ENCODE measurements at places on chromosomes 7 and 10.

DNA sequence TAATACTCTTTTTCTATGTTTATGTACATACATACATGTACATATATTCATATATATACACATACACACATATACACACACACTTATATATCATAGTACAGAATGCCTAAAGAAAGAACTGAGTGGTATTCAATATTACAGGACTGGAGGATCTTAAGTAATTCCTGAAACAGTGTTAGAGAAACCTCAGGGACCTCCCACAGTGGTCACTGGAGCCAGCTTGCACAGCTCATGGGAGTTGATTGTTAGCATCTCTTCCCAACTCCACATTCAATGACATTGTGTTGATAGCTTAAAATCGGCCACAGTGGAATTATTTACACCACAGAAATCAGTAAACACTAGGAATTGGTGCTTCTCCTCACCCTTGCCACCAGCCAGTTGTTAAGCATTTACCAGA, 6.0 kb downstream of the LRRC17 start:
- no peak for DNase-seq

- no peak for DNase-seq
Observed at GRCh38 chr7:65295409-65295808, 78.2 kb upstream of the ZNF92 start.

- DNase-seq = no peak
Observed at GRCh38 chr7:57071-57470, 135.3 kb upstream of the FAM20C start.

DNA sequence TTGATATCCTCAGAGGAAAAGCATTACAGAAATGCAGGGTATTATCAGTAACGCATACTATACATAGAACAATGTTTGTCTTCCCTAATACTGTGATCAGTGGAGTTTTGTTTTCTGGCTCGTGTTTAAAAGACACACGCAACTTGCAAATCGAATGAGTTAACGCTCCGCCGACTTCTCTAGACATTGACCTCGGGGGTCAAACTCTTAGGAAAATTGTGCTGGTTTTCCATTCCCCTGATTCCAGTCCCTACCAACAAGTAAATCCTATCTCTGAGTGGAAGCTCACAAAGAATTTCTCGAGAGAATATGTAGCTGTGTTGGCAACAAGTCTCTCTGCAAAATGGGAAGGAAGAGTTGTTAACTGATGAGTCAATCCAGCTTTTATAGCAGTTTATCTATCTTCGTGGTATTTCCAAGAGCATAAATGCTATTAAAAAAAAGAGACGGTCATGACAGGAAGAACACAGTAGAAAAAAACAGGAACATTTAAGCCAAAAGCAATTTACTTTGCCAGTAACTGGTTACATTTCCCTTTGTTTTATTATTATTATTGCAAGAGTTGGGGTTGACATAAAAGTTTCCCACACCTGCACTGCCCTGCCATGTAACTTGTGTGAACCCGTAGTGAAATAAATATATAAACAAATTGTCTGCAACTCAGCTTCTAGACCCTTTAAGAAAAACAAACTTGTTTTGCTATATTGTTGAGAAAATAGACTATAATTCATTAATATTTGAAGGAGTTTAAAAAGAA, 144.4 kb downstream of the ARID5B start:
- DNase-seq = peak; percentile 72

- no peak for DNase-seq
Observed at GRCh38 chr7:5302577-5302976, 19.8 kb downstream of the SLC29A4 start.

DNA sequence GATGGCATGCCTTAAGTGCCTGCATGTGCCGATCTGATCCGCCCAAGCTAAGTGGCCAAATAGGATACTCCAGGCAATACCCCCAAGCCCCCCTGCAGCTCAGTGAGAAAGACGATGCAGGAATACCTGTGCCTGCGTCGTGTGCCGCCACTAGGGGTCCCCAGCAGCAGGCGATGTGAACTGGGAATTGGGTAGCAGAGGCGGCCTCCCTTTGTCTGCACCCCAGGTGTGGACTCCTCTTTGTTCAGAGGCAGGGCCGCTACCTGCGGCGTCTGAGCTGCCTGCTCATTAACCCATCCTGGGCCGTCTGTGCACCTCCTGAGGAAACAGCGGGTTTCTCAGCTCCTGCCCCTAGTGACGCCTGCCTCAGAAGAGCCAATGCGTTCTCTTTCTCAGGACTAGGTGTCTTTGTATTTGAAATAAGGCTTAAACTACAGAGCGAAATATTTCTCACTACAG, 4.8 kb upstream of the CHN2 start:
- DNase-seq = peak; percentile 39

- no peak for DNase-seq
Observed at GRCh38 chr10:23370106-23370505, 25.5 kb upstream of the C10orf67 start.

Measured in T-helper 2 cell (primary cell).